ENCODE measurements at places on chromosomes 7 and 10.

DNA sequence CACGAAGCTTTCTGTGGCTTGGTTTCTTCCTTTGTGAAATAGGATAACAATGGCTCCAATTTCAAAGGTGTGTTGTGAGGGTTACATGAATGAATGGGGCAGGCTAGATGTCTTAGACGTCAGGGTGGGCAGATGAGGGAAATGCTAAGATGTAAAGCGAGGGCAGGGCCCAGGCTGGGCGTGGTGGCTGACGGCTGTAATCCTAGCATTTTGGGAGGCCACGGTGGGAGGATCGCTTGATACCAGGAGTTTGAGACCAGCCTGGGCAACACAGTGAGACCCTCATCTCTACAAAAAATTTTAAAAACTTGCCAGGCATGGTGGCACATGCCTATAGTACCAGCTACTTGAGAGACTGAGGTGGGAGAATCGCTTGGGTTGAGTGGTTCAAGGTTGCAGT is 607.7 kb upstream of the FOXK1 start:
- DNase-seq: no peak

DNA sequence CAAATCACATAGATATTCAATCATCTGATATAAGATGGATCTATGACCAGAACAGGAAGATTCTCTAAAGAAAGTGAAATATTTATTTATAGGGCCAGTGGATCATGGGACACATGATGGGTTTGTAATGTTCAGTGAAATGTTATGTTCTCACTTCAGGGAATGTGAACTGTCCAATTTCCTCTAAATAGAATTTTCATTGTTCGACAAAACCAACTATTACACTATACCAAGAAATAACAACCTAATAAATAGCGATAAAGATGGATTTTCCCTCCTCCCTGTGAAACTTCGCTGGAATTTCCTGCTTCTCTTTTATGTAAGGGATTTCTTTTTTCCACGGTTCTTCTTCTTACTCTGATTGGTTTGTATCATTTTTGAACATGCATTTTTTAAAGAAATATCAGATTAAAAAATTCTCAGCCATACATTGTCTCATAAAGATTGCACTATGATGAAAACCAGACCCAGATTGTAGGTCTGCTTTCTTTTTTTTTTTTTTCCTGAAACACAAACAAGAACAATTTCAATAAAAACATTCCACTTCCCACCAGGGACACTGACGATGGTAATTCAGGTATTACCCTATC is 139.8 kb upstream of the ZEB1 start:
- DNase-seq: peak; percentile 41

DNA sequence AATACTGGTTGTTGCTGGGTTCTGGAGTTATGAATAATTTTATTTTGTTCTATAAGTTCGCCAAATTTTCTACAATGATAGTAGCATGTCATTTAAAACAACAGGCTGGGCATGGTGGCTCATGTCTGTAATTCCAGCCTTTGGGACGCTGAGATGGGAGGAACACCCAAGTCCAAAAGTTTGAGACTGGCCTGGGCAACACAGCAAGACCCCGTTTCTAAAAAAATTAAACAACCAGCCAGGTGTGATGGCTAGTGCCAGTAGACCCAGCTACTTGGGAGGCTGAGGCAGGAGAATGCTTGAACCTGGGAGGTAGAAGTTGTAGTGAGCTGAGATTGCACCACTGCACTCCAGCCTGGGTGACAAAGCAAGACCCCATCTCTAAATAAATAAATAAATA is 347.7 kb downstream of the PARD3 start:
- DNase-seq: no peak

DNA sequence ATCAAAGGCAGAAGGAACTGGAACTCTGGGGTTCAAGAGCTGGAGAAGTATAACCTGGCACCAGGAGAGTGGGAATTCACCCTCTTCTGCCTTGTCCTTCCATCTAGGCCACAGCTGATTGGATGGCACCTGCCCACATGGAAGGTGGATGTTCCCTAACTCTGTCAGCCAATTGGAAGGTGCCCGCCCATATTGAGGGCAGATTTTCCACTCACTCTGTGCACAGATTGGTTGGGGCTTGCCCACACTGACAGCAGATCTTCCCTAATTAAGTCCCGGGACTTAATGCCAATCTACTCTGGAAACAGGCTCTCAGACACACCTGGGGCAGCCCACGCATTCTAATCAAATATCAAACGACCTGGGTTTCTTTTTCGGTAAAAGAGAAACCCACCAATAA is 1142.3 kb upstream of the CELF2 start:
- no peak for DNase-seq

DNA sequence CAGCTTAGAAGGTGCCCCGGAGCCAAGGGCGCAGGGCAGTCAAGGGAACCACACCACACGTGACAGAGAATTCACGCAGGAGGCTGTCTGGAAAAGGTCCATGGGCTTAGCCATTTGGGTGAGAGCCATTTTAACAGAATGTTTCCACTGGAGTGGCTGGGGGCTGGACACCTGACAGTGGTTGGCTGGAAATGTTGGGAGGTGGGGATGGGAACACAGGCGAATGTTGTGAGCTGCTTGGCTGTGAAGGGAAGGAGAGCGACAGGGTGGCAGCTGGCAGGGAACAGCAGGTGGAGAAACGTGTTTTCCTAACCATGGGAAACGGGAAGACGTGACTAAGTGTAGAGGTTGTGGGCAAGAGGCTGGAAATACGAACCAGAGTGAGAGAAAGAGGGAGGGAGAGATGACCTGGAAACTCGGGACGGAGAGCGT is 100.5 kb upstream of the ZNF32 start:
- DNase-seq: no peak

- DNase-seq: peak; percentile 75
Observed at GRCh38 chr10:132946-133898, 2.0 kb upstream of the ZMYND11 start.

DNA sequence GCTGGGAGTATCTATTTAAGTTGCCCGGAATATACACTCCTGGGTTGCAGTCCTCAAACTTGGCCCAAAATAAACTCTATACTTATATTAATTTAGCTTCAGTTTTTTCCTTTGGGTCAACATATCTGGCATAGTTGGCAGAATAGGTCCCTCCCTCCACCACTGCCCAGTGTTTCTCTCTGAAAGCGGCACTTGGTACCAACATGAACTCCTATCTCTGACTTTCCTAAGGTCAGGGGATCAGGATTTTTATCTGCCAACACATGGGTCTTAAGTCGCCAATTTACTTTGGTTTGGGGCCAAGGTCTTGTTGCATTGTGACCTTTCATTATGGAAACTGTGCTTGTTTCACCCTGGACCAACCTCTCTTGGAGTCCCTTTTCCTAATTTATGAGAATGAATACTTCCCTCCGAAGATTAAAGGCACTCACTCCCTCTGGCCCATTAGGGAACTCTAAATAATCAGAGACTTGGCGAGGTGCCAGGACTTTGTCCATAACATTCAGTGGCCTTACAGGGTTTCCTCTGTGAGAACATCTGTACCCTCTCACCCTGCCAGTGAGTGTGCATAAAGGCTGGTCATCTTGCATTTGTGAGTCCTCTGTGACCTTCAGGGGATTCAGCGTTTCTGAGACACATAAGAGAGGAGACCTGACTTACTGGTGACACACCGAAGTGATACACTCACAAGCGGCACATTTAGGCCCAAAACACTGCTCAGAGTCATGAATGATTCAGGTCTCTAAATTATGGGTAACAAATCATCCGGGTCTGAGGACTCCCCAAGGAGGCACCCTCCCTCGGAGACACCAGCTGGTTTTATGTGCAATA is 19.7 kb upstream of the FKBP9 start:
- peak; percentile 6 for DNase-seq

DNA sequence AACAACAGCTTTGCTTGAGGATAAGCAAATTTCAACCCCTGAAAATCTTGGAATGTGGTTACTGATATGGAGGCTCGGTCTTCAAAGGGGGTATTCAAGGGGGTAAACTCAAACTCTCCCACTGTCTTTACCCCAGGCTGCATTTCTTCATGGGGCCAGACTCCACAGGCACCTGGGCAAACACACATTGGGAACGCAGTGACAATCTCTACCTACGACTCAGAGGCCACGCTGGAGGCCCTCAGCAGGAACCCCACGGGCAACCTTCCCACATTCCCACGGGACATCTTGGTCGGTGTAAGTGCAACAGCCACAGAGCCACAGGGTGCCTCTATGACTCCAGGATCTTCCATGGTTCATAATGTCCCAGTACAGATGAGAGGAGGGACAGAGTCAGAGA is 2.2 kb upstream of the INSIG1 start:
- peak; percentile 31 for DNase-seq

DNA sequence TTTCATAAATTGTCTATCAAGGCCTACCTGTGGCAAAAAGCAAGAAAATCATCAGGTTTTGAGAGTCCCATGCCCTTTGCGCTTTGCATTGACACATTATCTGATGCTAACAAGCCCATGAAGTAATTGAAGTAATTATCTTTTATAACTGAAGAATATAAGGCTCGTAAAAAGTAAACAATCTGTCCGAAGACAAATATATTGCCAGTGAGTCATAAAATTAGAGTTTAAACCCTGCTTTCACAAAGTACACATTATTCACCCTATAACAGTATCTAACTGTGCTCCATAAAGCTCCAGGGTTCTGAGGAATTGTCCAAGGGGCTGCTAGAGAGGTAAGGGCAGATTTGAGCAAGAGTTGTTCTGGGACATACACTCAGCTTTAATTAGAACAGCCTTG is 102.3 kb upstream of the PPP1R3A start:
- DNase-seq: no peak

- DNase-seq: no peak
Observed at GRCh38 chr7:12714379-12714737, 26.9 kb downstream of the ARL4A start.

DNA sequence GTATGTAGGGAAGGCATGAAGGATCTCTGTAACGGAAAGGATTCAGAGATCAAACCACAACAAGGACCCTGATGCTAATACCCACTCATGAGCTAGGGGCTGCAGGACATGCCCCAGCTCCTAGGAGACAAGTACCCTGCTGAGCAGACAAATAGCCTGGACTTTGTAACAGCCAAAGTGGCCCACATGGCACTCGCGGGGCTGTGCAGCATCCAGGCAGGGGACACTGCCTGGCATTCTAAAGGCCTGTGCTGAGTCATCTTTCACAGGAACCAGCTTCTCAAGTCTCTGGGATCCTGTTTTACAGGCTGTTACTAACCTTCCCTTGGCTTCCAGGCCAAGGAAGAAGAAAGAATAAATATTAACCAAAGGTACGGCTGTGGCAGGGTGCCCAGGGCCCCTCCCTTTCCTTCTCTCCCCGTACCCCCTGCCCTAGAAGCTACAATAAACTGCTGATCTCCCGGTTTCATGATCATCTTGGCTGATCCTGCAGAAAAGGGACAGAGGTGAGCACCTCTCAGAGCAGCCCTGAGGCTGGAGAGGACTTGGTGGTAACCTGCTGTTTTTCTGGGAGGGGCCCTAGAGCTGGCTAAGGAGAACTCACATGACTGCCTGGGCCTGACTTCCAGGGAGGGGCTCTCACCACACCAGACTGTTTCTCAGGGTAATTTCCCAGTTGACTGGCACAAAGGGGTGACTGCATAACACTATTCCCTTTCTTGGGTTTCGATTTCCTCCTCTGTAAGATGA is 4.2 kb upstream of the RPEL1 start:
- DNase-seq: peak; percentile 56

DNA sequence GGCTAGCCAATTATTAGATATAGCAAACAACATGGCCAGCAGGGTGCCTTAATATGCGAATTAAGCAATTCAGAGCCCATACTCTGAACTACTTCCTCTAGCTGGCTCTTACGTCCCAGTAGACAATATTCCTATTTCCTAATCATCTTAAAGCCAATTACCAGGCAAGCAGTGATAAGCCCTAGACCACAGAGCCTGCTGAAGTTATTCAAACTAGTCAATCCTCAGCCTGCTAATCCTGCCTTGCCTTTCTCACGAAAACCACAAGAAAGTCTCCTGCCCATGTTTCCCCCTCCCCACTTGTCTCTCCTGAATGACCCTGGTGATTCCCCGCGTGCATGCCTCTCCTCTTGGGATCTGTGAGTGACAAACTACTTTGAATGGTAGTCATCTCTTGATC is 86.8 kb upstream of the CACNA2D1 start:
- no peak for DNase-seq

DNA sequence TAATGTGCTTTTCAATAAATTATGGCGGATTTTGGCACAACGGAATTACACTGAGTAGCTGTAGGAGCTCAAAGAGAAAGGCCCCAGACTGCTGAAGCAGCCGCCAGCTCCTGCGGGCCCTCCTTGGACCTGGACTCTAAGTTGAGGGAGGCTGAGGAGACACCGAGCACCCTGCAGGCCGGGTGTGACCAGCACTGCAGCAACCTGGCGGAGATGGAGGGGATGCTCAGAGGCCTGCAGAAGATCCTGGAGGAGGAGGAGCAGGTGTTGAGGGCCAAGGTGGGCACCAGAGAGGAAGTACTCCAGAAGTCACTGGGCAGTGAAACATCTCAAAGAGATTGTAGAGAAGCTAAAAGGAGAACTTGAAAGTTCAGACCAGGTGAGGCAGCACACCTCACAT is 33.0 kb upstream of the POM121L12 start:
- no peak for DNase-seq

DNA sequence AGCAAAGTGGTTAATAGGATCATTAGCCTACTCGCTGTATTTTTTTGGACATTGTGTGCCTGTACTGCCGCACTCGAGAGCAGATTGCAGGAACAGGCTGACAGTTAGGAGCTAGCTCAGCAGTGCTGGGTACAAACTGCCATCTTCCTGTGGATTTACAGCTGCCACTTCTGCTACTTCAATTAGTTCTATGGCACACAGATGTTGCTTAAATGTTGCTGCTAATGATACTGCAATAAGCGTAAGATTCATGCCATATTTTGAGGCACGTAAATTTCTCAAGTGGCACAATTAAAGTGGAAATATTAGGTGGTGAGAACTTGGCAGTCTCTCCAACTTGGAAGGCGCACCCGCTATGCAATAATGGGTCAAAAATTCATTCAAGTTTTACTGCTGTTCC is 171.9 kb downstream of the EBF3 start:
- no peak for DNase-seq

DNA sequence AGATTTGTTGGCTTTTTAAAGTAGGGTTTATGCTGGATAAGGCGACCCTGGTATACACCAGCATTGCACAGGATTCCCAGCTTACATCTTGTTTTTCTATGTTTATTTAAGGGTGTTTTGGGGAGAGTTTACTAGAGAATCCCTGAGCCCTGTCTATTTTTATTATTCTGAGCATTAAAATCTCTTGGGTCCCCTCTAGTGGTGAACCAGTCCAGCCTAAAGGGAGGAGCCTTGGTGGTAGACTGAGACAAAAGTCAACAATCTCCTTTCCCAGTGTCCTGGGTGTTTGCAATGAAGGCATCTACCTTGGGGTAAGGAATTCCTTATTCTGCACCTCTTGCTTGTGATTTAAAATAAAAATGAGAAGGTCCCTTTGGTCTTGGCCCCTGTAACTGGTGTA is 38.2 kb downstream of the ANTXRL start:
- no peak for DNase-seq

- peak; percentile 85 for DNase-seq
Observed at GRCh38 chr10:112951359-112952281, 1.6 kb downstream of the TCF7L2 start.

- peak; percentile 18 for DNase-seq
Observed at GRCh38 chr7:48424731-48425130, 253.5 kb downstream of the ABCA13 start.

All from fibroblast of skin of scalp (primary cell).